ENCODE measurements at places on chromosomes 7 and 10.
A peak's percentile ranks its signal among the peaks of the same experiment; 100 is the strongest.

- DNase-seq, result no peak
Measured at GRCh38 chr7:22954251-22954650, 59.7 kb downstream of the HYCC1 start.

DNA sequence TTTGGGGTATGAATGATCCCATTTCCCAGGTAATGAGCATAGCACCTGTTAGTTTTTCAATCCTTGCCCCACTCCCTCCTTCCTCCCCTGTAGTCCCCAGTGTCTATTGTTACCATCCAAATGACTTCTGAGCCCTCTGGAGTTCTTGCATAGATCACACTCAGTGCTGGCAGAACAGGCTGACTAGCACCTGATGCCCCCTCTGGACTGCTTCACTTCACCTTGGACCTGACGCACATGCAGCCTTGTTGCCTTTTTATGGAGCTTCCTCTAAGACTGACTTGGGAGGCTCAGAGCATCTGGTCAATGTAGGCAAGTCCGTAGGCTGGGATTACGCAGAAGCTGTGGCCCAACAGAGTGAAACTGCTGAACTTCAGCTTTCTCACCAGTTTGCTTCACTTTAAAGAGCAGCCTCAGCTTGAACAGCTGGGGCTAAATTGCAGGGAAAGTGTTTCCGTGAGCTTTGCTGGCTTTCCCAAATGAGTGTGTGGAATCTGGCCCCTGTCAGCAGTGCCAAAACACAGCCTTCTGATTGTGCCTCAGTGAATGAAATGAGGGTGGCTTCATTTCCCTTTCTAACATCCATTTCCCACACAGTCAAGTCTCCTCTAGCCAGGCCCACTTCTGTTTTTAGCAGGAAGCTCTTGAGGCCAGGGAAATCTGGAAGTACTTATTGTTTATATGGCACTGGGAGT lies 48.5 kb downstream of the NXPH1 start:
- no peak for DNase-seq

- no peak for DNase-seq
Measured at GRCh38 chr7:123492485-123492884, 41.9 kb downstream of the IQUB start.

DNA sequence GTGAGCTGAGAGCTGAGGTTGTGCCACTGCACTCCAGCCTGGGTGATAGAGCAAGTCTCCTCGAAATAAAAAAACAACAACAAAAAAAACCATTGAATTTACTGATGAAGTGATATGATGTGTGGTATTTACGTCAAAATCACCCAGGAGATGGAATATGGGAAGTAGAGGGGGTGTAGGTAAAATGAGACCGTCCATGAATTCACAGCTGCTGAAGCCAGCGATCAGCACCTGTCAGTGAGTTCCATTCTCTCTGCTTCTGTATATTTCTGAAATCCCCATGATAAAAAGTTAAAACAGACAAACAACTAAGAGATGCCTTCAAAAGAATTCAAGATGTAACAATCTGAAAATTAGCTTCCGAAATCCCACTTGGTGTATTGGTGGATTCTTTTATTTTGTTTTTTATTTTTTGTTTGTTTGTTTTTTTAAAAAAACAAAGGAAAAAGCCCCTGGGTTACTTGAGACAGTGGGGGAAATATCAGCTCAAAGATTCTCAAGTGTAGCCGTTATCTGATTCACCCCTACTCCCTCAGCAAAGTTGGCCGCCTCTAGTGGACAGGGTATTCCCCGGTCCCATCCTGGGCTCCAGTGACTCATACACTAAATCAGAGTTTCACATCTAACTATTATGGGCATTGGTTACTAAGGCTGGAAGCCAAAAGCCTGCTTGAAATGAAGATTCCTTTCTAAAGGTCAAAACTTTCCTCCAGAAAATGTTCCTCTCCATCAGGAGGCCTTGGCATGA lies 76.4 kb downstream of the MAP3K8 start:
- peak; percentile 40 for DNase-seq

DNA sequence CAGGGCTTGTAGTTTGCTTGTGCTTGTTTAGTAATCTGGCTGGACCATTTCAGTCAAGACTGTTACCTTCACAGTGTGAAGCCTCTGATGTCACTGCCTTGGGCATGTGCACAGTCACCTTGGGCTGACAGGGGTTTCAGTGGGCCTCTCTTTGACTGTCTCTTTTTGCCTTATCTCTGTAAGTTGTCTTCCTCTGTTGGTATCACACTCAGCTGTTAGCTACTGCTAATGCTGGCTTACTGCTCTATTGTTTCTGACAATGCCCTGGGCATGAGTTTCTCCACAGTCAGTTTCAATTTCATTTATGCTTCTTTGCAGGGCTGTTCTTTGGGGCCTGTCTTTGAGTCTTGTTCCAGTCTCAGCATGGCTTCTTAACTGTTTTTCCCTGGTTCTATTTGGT lies 201.9 kb upstream of the SHH start:
- no peak for DNase-seq

DNA sequence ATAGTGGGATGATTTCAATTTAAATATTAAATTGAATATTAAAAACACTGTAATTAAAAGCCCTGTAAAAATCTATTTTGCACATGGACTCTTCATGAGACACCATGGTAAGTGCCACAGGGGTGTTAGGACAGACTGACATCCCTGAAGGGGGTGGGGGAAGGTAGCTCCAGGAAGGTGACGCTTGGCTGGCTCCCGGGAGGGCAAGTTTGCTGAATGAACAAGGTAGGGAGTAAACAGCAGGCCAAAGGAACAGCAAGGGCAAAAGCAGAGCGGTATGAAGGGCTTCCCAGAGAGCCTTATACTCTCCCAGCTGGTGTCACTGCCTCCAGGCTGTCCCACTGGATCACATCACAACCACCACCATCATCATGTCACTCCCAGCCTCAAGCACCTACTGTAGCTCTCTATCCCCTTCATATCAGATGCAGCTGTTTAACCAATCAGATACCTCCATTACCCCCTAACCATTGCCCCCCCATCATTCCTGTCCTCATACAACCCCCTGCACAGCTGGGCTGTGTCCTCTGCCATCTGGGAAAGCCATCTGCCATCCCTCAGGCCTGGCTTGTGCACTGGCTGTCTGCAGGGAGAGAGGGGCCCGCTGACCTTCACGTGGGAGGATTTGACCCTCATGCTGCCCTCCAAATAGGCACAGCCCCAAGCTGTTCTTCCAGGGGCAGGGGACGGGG lies 19.5 kb downstream of the HSPA12A start:
- DNase-seq, result no peak

DNA sequence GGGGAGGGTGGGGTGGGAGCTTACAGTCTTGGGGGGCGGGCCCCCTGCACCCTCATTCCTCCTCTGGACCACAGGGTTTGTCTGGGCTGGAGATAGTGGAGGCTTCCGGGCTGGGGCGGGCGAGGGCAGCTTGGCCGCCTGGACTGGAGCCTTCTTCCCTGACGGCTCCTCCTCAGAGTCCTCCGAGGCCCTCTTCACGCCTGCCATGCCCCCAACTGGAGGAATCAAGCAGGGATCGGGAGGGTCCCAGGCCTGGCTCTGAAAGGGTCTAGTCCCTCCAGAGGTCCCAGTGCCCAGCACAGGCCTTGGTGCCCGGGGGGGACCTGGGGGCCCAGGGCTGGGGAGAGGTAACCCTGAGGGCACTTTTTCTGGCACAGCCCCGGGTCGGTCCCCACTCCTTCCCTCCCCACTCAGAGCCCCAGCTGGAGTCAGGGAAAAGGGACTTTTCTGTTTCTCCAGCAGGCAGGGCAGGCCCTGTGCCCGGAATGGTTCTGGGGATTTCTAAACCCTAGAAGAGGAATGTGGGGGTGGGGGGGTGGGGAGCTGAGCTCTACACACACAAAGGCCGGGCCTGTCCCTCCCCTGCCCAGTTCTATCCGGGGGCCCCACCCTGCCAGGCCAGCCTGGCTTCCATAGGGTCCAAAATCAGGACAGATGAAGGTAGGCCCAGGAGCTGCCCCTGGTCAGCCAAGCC lies 11.6 kb downstream of the MICALL2 start:
- no peak for DNase-seq

DNA sequence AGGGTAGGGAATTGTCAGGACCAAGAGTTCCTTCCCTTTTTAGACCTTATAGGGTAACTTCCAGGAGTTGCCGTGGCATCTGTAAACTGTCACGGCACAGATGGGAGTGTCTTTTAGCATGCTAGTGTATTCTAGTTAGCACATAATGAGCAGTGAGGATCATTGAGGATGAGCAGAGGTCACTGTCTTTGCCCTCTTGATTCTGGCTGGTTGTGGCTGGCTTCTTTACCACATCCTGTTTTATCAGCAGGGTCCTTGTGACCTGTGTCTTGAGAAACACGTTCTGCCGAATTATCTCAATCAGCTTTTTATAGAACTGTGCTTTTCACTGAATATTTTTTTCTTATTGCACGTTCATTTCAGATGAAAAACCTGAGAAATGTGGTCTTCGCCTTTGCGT lies 41.5 kb downstream of the MINPP1 start:
- DNase-seq, result no peak

DNA sequence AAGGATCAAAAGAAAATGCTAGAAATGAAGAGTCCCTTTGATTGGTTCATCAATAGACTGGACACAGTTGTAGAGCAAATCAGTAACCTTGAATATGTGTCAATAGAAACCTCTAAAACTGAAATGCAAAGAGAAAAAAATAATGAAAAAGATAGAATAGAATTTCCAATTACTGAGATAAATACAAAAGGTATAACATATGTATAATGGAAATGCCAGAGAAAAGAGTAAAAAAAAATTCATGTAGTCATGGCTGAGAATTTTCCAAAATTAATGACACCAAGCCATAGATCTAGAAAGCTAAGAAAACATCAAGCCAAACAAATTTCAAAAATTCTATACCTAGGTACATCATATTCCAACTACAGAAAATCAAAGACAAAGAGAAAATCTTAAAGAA lies 62.0 kb upstream of the HGF start:
- no peak for DNase-seq

- peak; percentile 49 for DNase-seq
Measured at GRCh38 chr7:78018641-78019446, 220.3 kb downstream of the PHTF2 start.

DNA sequence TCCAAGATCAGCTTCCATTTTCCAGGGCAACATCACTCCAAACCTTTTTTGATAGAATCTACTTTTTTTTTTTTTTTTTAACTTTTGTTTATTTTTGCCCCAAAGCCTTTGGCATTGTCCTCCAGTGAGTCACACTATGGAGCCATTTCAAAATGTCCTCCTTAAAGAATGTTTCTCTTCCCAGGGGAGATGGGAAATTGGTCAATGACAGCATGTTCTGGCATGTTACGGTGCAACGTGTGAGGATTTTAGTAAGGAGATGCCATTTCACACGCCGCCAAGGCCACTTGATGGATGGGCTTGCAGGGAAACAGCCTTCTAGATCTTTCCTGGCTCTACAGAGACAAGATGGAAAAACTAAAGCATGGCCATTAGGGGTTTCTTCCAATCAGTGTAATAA lies 30.7 kb upstream of the TRIL start:
- DNase-seq, result peak; percentile 99

DNA sequence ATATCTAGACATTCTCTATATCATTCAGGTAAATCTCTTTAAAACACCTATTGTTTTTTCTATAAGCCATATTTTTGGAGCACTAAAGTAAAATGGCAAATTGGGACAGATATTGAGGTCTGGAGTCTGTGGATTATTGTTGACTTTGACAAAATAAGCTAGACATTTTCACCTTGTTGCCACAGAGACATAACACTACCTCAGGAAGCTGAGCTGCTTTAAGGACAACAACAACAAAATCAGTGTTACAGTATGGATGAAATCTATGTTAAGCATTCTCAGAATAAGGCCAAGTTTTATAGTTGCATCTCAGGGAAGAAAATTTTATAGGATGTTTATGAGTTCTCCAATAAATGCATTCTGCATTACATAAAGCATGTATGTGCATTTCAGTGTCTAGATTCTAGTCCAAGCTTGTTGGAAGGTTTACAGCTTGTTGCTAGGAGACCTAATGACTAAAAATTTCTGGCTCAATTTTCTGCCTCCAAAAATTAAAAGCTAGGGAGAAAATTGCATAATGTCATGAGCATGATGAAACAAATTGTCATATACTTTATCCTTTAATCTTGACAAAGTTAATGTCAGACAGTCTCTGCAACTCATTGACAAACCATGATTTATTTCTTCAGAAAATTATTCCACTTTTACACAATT lies 18.3 kb downstream of the LIPM start:
- peak; percentile 83 for DNase-seq

DNA sequence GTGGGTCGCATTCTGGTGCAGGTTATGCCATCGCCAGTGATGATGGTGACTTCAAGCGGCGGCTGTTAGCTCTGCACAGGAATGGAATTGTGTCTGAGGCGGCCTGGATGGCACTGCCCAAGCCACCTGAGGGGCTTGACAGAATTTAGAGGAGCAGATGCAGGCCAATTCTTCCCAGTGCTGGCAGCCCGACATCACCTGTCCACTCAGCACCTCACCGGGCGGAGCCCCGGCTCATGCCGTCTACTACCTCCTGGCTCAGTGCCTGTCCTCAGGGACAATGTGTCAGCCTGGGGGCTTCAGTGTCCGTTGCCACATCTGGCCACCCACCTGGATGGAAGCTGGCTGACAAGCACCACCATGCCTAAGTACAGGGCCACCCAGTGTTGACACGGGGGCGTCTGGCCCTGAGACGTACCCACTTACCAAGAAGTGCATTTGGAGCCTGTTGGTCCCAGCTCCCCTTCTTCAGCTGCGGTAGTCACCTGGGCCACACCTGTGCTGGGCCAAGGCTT lies 420.5 kb upstream of the MKI67 start:
- no peak for DNase-seq

GRCh38 chr7:67619175-67619574 lies 622.5 kb downstream of the TYW1 start:
- DNase-seq, result peak; percentile 1

DNA sequence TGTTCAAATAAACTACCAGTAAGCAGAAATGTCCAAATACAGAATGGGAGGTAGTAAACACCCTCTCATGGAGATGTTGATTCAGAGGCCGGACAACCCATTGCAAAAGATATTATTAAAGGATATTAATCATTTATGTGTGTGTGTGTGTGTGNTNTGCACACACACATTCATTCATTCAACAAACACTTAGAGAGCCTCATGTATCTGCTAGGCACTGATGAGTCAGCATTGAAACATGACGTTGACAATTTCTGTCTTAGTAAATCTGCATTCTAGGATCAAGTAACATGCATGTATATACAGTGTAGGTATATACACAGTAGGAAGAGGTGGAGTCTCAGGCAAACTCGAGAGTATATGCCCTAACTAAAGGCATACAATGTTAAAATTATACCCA lies 187.0 kb downstream of the ZNF365 start:
- DNase-seq, result no peak

DNA sequence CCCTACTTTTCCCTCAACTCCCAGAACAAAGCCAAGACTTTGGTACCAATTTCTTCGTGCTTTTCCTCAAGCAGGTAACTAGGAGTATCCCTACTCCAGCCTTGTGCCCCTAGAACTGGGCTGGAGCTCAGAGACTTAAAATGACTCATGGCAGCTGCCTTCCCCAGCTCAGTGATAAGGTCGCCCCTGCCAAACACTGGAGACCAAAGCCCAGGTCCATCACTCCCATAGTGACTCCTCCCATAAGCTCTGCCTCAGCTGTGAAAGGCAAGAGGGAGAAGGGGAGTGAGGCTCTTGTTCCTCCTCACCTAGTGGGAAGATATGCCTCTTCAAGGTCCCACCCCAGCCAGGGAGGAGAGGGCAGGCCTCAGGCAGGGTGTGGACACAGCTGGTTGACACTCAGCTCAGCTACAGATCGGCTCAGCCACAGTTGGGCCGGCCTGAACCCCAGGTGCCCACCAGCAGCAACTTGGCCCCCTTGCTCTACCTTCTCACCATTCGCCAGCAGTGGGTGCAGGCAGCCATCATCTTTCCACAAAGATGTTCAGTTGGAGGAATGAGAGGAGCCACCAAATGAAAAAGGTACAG lies 13.8 kb upstream of the CYREN start:
- no peak for DNase-seq
